ENCODE measurements at places on chromosomes 4 and X. TPM values are rescaled to one million over a fixed set of nuclear protein-coding genes. Genes with fewer than 3 reads are reported as not detected.

DNA sequence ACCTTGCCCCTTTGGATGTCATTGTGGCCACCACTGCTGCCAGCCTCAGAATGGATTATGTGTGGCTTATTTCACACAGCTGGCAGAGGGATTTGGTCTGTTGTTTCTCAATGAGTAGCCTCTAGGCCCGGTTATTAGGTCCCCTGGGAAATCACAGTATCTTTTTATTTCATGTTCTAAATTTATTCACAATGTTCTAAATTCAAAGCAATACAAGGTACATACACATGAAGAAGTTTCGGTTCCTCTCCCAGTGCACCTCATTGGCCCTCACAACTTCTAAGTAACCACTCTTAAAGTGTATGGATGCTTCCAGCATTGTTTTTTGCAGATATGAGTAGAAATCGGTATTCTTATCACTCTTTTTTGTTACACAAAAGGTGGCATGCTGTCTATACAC is 262.7 kb downstream of the RCHY1 start:
- H3K4me1 ChIP-seq, result no peaks in the 10 kb centered on the region
- no peaks in the 10 kb centered on the region for H3K36me3 ChIP-seq
- DNase-seq, result no peak
- H3K27ac ChIP-seq, result no peak overlapping the region
- no peaks in the 10 kb centered on the region for H3K27me3 ChIP-seq

DNA sequence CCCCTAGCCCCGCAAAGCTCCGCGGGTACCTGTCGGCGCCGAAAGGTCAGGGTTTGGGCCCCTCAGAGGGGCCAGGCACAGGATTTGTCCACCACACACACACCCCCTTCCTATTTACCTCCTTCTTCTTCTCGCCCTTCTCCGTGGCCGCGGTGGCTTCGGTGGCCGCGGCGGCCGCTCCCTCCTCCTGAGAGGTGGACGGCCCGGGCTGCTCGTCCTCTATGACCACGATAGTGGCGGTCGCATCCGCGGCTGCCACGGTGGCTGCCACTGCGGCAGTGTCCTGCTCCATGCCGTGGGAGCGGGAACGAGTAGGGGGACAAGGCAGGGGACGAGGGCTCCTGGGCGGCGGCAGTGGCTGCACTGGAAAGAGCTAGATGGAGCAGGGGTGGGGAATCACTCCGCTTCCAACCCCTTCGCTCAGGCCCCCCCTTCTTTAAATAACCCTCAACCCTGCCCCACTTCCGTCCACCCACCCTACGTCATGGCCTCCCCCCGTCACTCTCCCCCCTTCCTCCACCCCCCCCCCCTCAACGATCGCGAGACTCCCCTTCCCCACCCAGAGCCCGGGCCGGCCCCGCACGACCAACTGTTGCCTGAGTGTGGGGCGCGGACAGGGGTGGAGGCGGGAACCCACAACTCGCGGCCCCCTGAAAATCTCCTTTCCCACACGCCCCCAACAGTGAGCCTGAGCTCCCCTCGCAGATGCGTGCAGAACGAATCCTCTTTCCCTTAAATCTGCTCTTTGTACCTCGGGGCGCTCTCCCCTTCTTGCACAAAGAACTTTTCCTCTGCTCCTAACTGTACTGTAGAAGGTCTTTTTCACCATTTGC is at the start of gene SMARCA1:
Gene SMARCA1 (minus strand): TSS at position 412 of the 833 bp plus-strand sequence. CDS start 120 bp downstream, at position 292.
- H3K27me3 ChIP-seq, result no peaks in the 10 kb centered on the region
- peak within 1 kb of the TSS; percentile 86 for H3K4me3 ChIP-seq
- DNase-seq, result no peak
- no peaks in the 10 kb centered on the region for H3K36me3 ChIP-seq
- peak within 1 kb of the TSS; percentile 87 for H3K27ac ChIP-seq

DNA sequence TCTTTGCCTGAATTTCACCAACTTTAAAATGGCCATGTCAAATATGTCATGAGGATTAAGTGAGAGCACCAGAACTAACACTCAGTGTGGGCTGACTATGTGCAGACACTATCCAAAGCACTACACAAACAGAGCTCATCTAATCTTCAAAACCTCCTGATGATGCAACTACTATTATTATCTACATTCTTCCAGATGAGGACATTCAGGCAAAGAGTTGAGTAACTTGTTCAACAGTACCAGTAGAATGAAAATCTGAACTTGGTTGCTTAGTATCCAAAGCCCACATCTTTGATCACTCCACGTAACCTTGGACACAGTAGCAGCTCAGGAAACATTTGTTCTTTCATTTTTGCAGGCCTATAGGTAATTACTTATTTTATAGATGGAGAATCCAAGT is 90.1 kb downstream of the ATP8A1 start:
- H3K27me3 ChIP-seq, result no peaks in the 10 kb centered on the region
- H3K4me3 ChIP-seq, result no peak overlapping the region
- no peak for DNase-seq
- H3K4me1 ChIP-seq, result peaks cover 5% of the 10 kb centered on the region

DNA sequence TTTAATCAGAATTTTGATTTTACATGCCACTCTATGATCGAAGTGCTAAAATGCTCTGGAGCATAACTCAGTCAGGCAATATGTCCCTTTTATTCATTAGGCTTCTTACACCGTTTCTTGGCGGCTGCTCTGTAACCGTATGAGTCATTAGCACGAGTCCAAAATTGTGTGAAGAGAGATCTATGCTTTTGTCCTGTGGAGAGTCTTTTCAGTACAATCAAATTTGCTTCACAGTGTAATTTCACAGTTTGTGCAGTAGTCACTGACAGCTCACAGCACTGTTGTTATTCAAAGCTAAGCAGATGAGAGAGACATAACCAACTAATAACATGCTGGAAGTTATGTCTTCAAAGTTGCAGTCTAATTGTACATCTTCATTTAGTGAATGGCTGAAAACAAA is 167.8 kb downstream of the PCDH10 start:
- no peak overlapping the region for H3K4me3 ChIP-seq
- H3K27ac ChIP-seq, result no peak overlapping the region
- DNase-seq, result no peak
- no peaks in the 10 kb centered on the region for H3K36me3 ChIP-seq
- no peaks in the 10 kb centered on the region for H3K27me3 ChIP-seq

- H3K4me1 ChIP-seq, result no peaks in the 10 kb centered on the region
- H3K36me3 ChIP-seq, result no peaks in the 10 kb centered on the region
- H3K27me3 ChIP-seq, result no peaks in the 10 kb centered on the region
- DNase-seq, result no peak
Observed at GRCh38 chr4:89099034-89099433, 12.3 kb upstream of the TIGD2 start.

The CCDC158 gene
- 1.1 TPM for total RNA-seq

The MID1 gene
- total RNA-seq, result 32.8 TPM

All from ascending aorta (tissue), 2 donors.